ENCODE measurements at places on chromosomes 4 and X.

- DNase-seq = no peak
Measured at GRCh38 chrX:20144491-20144890, 2.9 kb upstream of the EIF1AX start.

- DNase-seq = no peak
Measured at GRCh38 chr4:42101446-42101975, 50.9 kb downstream of the BEND4 start.

DNA sequence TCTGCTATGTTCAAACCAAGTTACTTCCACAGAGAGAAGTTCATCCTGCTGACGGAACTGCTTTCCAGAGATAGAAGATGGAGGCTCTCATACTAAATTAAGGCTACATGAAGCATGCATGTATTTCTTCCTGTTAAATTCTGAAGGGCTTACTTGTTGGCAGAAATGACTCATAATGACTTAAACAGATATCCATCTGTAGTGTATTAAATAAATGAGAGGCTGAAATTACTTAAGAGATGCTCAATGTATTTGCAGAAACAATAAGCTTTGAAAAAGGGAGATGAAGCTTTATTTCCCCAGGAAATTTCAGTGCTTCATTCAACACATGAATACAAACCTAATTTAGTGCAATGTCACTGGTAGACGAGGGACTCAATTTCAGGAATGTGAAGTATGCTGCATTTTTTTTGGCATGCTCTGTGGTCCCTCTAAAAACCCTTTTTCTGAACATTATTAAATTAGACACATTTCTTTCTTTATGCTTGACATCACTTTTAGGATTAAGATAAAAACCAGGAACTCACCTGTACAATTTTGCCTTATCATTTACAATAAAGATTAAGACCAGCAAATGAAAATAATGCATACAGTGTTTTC lies 759.1 kb upstream of the POU3F4 start:
- no peak for DNase-seq

- no peak for DNase-seq
Measured at GRCh38 chr4:29151584-29151983, 1568.6 kb upstream of the PCDH7 start.

- no peak for DNase-seq
Measured at GRCh38 chr4:48831532-48832030, 693 bp downstream of the OCIAD1 start.

- peak; percentile 30 for DNase-seq
Measured at GRCh38 chr4:15003891-15004738, 1.8 kb downstream of the CPEB2 start.

DNA sequence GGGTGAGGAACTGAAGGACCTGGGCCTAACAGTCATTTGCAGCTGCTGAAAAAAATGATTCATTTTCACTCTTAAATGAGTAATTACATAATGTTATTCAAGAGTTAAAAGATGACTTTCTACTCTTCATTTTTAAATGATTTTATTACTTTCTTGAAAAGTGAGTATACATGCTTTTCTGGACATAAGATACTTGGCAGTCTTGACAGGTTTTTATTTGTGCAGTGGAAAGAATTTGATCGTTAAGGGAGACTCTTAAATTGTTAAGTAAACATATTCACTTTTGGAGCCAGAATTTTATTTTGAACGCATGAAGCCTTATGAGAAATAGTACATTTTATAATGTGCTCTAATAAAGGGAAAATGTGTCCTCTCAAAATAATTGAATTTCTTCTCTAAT lies 245.7 kb downstream of the TENM3 start:
- no peak for DNase-seq

GRCh38 chr4:126733301-126733700 lies 899.5 kb upstream of the INTU start:
- no peak for DNase-seq

- DNase-seq = no peak
Measured at GRCh38 chrX:40004921-40005291, 92.9 kb downstream of the BCOR start.

DNA sequence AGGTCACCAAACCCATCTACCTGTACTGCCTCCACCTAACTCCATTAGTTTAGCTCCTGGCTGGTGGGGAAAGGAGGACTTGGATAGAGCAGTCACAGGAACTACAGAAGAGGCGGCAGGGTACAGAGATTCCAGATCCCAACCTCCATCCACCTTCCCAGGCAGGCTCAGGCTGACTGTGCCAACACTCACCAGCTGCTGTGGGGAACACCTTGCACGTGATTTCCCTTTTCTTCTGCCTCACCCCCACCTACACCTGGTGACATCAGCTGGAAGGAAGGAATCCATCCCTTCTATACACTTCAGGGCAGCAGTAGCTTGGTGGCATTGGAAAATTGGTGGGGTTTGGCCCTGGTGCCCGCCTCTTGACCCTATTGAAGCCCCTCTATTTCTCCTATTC lies 41.5 kb downstream of the EFNB1 start:
- DNase-seq = no peak

- no peak for DNase-seq
Measured at GRCh38 chr4:110624398-110624780, 1.5 kb upstream of the PITX2 start.

- no peak for DNase-seq
Measured at GRCh38 chr4:1799387-1800375, 6.6 kb downstream of the FGFR3 start.

DNA sequence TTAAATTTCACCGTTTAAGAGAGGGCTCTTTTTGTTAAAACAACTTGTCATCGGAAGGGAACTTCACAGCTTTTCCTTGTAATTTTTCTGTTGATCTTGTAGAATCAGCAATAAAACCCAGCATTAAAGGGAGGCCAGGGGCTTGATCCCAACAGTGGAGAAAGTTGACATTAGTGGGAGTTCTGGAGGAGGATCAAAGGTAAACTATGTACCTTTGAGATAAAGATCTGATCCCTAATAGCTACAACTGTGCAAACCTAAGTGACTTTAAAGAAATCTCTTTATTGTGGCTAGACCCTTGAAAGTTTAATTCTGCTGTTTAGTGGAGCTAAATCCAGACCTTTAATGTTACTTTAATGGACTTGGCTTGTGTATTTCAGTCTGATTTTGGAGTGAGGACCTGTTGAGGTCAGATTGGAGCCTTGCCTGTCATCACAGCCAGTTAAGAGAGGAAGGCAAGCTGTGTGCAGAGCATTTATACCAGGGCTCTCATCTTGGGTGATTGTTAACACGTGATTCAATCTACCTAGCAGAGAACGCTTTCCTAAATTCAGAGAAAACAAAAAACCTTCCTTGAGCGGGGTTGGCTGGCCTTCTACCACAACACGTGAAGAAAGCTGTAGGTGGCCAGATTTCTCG lies 1.7 kb downstream of the DOCK11 start:
- no peak for DNase-seq

GRCh38 chrX:78103001-78103622 lies 936 bp upstream of the PGK1 start:
- no peak for DNase-seq

- DNase-seq = peak; percentile 65
Measured at GRCh38 chrX:15497865-15498264, 2.7 kb upstream of the BMX start.

GRCh38 chr4:52997132-52997416 lies 135.0 kb downstream of the RASL11B start:
- no peak for DNase-seq

DNA sequence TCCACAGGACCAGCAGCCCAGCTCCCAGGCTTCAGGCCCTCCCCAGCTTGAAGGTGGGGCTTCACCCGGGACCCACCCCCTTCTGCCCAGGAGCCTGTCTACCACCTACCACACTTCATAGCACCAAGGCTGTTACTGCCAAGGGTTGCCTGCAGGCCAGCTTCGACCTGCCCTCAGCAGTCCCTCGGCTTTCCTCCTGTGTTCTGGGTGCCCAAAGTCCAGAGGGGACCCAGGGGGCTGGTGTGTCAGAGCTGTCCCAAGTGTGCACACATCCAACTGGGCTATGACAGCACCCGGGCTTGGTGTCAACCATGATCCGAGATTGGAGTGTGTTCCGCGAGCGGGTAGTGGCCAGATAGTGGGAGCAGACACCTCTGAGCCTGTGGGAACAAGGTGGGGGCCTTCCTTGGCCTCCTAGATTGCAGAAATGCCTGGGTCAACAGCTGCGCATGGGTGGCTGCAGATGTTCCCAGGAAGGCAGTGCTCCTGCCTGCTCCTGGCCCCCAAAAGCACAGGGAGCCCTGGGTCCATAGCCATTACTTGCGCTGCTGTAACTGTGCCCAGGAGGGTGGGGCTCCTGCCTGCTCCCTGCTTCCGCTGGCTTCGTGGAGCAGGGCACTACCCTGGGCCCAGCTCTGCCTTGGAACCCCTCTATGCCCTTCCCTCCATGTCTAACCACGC lies 16.8 kb downstream of the SULT1B1 start:
- no peak for DNase-seq

GRCh38 chrX:80984118-80984517 lies 174.4 kb upstream of the BRWD3 start:
- no peak for DNase-seq

DNA sequence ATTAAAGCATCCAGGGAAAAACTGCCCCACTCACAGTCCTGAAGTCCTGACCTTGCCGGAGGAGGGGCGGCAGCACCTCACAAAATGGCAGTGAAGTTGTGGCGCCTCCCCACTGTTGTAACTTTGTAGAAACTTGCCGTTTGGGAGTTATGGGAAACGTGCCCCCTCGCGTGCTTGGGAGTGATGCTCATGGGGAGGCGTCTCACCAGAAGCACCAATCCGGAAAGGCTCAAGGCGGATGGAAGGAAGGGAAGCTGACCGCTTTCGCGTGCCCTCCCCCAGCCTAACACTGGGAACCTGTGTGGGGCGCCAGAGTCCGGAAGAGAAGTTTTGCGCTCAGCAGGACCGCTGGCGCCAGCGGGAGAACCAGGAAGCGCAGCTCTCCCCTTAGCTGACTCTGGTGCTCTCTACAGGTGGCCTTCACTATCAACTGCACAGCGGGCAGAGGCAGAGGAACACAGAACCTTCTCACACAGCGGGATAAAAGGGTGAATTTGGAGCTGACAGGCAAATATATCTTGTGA lies at the start of the genes CT45A10 and SAGE1:
CT45A10 (minus strand) TSS at position 151 of the 524 bp plus-strand sequence. CDS start 8,100 bp downstream, outside the sequence.
SAGE1 (plus strand) TSS at position 423 of the 524 bp plus-strand sequence. CDS start 2,527 bp downstream, outside the sequence.
- DNase-seq = no peak

DNA sequence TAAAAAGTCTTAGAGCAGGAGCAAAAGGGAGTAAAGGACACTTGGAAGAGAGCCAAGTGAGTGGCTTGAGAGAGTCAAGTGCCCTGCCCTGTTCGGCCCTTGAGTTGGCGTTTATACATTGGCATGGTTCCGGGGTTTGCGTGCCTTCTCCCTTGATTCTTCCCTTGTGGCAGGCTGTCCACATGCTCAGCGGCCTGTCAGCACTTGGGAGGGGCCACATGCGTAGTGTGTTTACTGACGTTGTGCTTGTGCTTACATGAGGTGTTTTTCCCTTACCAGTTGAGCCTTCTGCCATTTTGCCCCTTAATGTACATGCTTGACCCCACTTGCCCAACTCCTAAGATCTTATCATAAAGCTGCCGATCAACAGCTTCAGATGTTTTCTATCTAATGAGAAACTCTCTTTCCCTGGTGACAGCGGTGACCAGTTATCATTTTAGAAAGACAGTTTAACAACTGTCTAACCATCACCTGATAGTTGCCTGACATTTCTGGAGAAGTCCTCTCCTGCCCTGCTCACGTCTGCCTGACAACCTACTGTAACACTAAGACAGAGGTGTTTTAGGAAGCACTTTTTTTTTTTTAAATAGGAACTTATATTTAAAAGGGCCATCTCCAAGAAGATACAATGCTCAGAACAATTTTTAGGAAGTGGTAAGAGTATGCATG lies 49.5 kb upstream of the GC start:
- no peak for DNase-seq

DNA sequence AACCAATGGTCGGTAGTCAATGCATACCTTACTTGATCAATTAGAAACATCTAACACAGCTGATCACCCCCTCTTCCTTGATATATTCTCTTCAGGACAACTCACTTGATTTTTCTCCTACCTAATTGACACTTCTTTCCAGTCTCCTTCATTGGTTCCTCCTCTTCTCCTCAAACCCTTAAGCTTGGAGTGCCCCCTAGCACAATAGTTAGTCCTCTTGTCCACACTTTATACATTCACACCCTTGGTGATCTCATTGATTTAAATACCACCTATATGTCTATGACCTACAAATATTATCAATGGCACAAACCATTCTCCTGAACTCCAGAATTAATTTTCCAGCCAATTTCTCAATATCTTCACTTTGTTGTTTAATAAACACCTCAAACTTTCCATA lies 724.0 kb downstream of the ADGRL3 start:
- no peak for DNase-seq

DNA sequence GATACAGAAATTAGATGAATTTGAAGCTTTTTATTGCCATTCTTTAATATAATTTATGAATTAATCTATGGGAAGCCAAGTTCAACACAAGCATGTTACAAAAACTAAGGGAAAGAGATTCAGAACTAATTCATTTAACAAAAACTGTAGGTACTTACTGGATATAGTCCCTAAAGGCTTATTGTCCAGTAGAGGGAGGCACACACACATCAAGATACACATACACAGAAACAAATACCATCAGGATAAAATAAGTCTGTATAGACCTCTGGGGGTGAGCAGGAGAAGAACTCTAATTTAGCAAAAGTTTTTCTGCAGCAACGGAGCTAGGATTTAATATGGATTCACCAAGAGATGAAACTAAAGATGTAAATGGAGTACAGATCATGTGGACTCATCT lies 83.0 kb upstream of the IL13RA1 start:
- no peak for DNase-seq

DNA sequence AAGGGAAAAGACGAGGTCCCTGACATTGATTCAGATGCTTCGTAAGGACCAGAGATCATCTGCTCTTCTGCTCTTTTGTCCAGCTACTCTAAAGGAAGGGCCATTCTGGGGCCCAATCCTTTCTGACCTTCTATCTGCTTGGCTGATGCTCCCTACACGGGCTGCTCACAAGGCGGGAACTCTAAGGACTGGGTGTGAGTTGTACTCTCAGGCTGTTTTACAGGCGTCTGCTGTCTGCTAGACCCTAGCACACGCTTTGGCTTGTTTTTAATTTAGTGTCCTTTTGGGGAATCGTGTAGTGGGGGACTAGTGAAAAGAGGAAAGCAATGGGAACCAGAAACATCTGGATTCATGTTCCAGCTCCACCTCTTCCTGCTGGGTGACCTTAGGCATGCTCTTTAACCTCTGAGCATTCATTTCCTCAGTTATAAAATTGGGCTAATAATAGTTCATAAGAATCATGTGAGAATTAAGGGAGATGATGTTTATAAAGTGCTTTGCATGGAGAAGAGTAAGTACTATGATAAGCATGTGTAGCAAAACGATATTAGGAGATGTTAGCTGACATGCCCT lies 53.1 kb downstream of the CASP3 start:
- DNase-seq = no peak
